ENCODE measurements at places on chromosomes 3 and 15.
A peak's percentile ranks its signal among the peaks of the same experiment; 100 is the strongest.

GRCh38 chr3:112086076-112086854 lies at the start of gene C3orf52:
Gene C3orf52 (plus strand): TSS chr3:112086389. CDS start chr3:112086408, 19 bp downstream.
- peak; percentile 37 for DNase-seq

DNA sequence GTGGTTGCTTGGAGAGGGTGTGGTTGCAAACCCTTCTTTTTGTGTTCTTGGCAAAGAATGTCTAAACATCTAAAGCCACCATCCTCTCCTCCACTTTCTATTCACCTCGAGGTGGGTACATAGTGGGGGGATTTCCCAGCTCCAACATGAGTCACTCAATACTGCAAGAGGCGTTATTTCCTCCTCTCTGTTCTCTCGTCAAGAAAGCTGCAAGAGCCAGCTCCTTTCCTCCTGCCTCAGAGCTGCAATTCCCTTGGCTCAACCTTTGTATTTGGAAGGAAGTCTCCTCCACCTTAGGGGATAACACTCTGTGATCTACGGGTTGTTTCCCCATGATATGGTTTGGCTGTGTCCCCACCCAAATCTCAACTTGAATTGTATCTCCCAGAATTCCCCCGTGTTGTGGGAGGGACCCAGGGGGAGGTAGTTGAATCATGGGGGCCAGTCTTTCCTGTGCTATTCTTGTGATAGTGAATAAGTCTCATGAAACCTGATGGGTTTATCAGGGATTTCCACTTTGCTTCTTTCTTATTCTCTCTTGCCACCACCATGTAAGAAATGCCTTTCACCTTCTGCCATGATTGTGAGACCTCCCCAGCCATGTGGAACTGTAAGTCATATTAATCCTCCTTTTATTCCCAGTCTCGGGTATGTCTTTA lies 138.4 kb downstream of the PLCL2 start:
- DNase-seq, result peak; percentile 37

DNA sequence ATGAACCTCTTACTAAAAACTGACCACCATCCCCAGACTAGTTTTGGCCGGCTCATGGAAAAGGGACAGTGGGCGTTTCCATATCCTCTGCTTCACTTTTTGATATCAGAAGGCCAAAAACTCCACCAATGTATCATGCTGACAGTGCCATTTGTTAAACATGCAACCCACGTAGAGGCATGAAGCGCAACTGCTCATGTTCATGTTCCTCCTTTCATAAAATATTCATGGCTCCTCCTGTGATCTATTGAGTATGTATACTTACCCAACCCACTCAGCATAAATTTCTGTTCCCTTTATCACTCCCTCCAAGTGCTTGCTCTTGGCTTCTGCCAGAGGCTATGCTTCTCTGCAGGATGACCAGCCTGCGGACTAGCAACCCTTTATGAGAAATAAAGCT lies 58.7 kb upstream of the TGFBR2 start:
- no peak for DNase-seq

DNA sequence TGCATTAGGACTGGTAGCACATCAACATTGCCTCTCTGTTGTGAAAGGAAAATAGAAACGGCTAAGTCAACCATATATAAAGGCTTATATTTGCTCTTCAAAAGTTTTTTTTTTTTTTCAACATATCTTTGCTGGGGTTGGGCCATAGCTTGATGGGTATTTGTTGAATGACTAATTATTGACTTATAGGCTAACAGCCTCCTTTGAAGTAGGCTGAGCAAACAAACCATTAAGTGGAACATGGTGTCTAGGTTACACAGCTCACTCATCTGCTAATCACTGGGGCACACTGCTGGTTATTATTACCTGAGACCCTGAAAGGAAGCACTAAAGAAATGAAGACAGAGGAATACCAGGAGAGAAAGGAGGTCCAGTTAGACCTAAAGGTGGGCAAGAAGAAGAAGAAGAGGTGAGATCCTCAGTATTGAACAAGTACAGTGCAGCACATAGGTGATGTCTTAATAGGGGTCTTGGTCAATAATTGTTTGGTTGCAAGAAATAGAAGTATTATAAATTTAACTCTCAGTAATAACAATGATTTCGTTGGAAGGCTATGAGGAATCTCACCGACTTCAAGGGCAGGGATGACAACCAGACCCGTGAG lies 139.4 kb downstream of the RPLP1 start:
- no peak for DNase-seq

GRCh38 chr3:40623567-40623966 lies 98.8 kb downstream of the ZNF621 start:
- DNase-seq, result peak; percentile 13

DNA sequence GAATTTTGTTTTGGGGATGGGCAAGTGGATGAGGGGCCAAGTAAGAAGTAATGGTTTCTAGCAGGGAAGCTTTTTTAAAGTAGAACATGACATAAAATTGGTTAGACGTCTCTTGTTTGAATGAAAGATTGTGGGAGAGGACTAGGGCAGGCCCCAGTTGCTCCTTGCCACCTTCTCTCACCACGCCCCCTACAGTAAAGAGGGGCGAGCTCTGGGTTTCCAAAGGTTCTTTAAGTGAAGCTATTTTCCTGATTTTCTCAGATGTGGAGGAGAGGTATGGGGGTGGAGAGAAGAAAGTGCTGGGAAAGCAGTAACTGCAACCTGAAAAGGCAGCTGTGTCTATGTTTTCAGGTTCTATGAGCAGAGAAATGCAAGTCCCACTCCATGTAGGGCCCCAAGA lies 32.6 kb upstream of the SKIL start:
- no peak for DNase-seq

- DNase-seq, result no peak
These were observed at the start of gene P2RY14 for GRCh38 chr3:151278230-151278629. Gene P2RY14 (minus strand): TSS chr3:151278542. CDS start chr3:151214316, 64,226 bp downstream.

DNA sequence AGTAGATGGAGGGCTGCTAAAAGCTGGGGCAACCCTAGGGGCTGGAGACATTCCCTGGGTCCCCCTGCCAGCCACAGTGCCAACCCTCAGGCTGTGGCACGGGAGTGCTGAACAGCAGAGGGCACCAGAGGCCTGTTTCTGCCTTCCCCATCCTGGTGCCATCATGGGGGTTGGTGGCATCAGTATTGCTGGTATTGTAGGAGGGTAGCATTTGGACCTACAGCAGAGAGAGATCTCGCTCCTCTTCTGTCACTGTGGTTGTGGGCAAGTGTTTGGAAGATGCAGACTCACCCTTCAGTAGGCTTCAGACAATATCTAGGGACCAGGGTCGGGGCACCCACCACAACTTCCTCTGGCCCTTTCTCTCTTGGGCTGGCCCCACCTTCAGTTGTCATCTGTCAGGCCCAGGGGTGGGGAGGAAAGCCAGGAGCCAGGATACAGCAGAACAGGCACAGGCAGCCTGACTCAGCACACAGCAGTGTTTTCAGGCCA lies 123.5 kb downstream of the RPLP1 start:
- DNase-seq, result peak; percentile 78

GRCh38 chr15:82890338-82890994 lies 62.1 kb downstream of the HOMER2 start:
- DNase-seq, result no peak

- DNase-seq, result no peak
These were observed 728.1 kb upstream of the GRM7 start for GRCh38 chr3:6132684-6133432.

DNA sequence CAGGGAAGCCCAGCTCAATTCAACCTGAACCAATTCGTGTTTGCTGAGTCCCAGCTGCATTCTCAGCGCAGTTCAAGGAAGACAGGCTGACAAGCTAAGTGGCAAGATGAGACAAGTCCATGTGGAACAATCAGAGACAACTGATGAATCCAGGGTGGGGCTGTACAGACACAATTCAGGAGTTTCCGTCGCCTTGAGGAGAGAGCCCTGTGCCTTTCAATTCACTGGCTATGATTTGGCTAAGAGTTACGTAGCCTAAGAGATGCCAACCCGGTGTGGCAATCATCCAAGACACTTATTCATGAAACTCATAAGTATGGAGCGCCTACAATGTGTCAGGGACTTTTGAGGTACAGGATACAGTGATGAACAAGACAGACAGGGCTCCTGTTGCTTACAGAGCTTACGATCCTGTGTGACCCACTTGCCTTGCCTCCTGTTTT lies 15.5 kb upstream of the ZBED2 start:
- peak; percentile 11 for DNase-seq

All from effector memory CD8-positive, alpha-beta T cell (primary cell).